ENCODE measurements at places on chromosomes 1 and 21. TPM values are rescaled to one million over a fixed set of nuclear protein-coding genes. Genes with fewer than 3 reads are reported as not detected.

DNA sequence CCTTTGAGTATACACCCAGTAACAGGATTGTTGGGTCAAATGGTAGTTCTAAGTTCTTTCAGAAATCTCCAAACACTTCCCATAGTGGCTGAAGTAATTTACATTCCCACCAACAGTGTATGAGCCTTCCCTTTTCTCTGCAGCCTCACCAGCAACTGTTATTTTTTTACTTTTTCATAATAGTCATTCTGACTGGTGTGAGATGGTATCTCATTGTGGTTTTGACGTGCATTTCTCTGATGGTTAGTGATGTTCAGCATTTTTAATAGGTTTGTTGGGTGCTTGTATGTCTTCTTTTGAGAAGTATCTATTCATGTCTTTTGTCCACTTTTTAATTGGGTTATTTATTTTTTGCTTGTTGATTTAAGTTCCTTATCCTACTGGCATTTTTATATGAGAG, 26.4 kb upstream of the LAMC1 start:
- DNase-seq, result no peak
- H3K4me1 ChIP-seq, result no peaks in the 10 kb centered on the region

- H3K27ac ChIP-seq, result no peak overlapping the region
- no peak for DNase-seq
- H3K4me1 ChIP-seq, result no peaks in the 10 kb centered on the region
Measured at GRCh38 chr1:105436589-105437259, 1619.8 kb upstream of the PRMT6 start.

DNA sequence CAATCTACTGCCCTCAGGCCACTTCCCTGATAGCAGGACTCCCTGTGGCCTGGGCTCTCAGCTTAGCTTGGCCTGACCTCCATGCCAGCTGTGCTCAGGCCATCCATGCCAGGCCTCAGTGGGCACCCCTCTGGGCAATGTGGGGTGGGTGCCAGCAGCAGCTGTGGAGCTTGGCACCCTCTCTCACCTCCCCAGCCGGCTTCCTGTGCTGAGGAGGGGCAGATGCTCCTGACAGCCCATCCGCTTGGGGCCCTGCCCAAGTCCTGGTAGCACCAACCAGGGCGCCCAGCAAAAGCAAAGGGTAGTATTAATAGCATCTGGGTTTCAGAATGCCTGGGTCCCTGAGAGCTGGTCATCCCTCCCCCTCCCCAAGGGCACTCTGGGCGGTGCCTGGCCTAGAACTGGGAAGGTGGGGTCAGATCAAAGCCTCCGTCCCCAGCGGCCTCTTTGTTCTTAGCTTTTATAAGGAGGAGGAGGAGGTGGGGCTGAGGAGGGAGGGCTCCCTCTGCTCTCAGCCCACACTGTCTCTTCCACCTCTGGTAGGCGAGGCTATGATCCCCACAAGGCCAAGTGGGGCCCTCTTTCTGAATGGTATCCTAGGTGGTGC, 6.1 kb downstream of the EFNA4 start:
- H3K4me3 ChIP-seq, result no peak overlapping the region
- peaks cover 5% of the 10 kb centered on the region for H3K4me1 ChIP-seq
- no peak for DNase-seq
- no peak overlapping the region for H3K27ac ChIP-seq

GRCh38 chr1:187167555-187167954, 338.8 kb downstream of the PLA2G4A start:
- no peaks in the 10 kb centered on the region for H3K4me1 ChIP-seq
- H3K4me3 ChIP-seq, result no peak overlapping the region
- H3K27me3 ChIP-seq, result no peaks in the 10 kb centered on the region
- no peak for DNase-seq

DNA sequence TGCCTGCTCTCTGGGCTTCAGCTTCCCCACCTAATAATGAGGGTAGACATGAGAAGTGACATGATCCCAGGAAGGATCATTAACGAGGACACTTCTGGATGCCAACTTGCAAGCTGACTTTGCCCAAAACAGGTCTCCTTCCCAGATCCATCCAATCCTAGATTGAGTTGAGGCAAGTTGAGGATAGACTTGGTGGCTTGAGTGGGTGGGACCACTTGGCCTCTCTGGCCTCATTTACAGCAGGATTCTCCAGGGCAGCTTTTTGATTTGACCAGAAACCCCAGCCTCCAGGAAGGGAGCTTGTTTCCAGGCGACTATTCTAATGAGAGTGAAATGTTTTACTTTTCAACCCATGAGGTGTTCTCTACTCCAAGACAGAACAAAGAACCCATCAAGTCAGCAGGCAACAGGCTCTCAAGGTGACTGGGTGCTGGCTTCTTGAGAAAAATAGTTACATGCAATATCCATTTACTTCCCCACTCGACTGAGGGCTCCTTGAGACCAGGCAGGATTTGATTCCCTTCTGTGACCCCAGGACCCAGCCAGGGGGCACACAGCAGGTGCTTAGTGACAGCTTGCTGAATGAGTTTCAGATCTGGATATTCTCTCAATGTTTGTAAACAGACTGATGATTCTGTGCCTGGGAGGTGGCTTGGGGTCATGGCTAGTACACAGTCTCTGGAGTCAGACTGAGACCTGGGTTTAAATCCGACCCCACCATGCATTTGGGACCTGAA, 128.2 kb downstream of the DMRTB1 start:
- H3K36me3 ChIP-seq, result no peaks in the 10 kb centered on the region
- no peaks in the 10 kb centered on the region for H3K27me3 ChIP-seq
- no peaks in the 10 kb centered on the region for H3K4me1 ChIP-seq
- H3K4me3 ChIP-seq, result no peak overlapping the region
- no peak overlapping the region for H3K27ac ChIP-seq
- DNase-seq, result no peak

- no peak for DNase-seq
- H3K27me3 ChIP-seq, result no peaks in the 10 kb centered on the region
- H3K36me3 ChIP-seq, result no peaks in the 10 kb centered on the region
- H3K27ac ChIP-seq, result no peak overlapping the region
Measured at GRCh38 chr1:31502926-31503511, 73.3 kb upstream of the TINAGL1 start.

GRCh38 chr1:39133340-39133684, 71.2 kb upstream of the MACF1 start:
- no peaks in the 10 kb centered on the region for H3K36me3 ChIP-seq
- H3K27ac ChIP-seq, result peak overlapping the region; percentile 71
- DNase-seq, result no peak
- peaks cover 6% of the 10 kb centered on the region for H3K4me1 ChIP-seq

GRCh38 chr1:201761871-201762270, 67.1 kb upstream of the IPO9 start:
- peak overlapping the region; percentile 30 for H3K27ac ChIP-seq
- H3K27me3 ChIP-seq, result no peaks in the 10 kb centered on the region
- no peaks in the 10 kb centered on the region for H3K36me3 ChIP-seq
- no peak for DNase-seq
- no peaks in the 10 kb centered on the region for H3K4me1 ChIP-seq
- H3K4me3 ChIP-seq, result no peak overlapping the region

- no peak overlapping the region for H3K4me3 ChIP-seq
- H3K27me3 ChIP-seq, result no peaks in the 10 kb centered on the region
- H3K4me1 ChIP-seq, result peaks cover 5% of the 10 kb centered on the region
- H3K36me3 ChIP-seq, result no peaks in the 10 kb centered on the region
- H3K27ac ChIP-seq, result peak overlapping the region; percentile 46
Measured at GRCh38 chr1:23403735-23404486, 20.6 kb downstream of the TCEA3 start.

DNA sequence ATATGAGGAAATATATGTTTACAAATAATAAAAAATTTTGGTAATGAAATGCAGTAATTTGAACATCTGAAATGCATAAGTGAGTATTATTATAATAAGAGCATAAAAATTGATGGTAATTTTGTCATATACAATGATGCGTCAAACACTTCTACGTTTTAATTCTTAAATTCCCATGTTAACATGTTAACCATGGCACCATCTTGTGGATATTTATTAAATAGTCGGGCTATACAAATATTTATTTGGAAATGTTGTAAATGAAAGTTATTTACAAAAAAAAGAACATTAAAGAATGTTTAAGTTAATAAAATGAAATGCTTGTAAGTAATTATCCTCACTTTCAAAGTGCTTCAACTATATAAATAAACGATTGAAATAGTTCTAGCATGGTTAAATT, 57.2 kb upstream of the C1orf185 start:
- H3K27ac ChIP-seq, result no peak overlapping the region
- H3K4me1 ChIP-seq, result no peaks in the 10 kb centered on the region
- no peak overlapping the region for H3K4me3 ChIP-seq
- H3K27me3 ChIP-seq, result no peaks in the 10 kb centered on the region
- DNase-seq, result no peak

DNA sequence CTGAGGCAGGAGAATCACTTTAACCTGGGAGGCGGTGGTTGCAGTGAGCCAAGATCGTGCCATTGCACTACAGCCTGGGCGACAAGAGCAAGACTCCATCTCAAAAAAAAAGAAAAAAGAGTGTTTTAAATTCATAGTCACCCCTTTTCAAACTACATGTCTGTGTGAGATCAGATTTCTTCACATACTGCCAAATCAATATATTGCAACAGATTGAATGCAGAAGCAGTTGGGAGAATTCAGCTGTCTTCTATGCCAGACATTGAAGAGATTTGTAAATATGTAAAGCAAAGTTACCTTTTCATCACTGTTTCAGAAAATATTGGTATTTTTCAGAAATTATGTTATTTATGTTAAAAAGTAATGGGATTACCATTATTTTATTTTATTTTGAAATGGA, 101.1 kb downstream of the TMEM200B start:
- H3K36me3 ChIP-seq, result no peaks in the 10 kb centered on the region
- no peak for DNase-seq
- no peak overlapping the region for H3K27ac ChIP-seq
- no peaks in the 10 kb centered on the region for H3K27me3 ChIP-seq

- no peaks in the 10 kb centered on the region for H3K4me1 ChIP-seq
- no peak for DNase-seq
- no peaks in the 10 kb centered on the region for H3K27me3 ChIP-seq
- H3K27ac ChIP-seq, result no peak overlapping the region
- no peaks in the 10 kb centered on the region for H3K36me3 ChIP-seq
Measured at GRCh38 chr1:225897595-225898514, 8.9 kb upstream of the LEFTY1 start.

DNA sequence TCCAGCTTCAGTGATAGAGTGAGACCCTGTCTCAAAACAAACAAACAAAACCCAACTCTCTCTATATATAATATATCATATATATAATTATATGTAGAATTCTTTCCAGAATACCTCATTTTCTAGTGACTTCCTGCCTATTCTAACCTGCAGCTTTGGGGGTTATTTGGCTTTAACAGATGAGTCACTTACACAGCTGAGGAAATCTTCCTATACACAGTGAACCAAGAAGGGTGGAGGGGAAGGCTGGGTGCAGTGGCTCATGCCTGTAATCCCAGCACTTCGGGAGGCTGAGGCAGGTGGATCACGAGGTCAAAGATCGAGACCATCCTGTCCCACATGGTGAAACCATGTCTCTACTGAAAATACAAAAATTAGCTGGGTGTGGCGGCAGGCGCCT, 9.2 kb downstream of the RAB29 start:
- no peaks in the 10 kb centered on the region for H3K36me3 ChIP-seq
- no peak overlapping the region for H3K27ac ChIP-seq
- no peak for DNase-seq
- no peaks in the 10 kb centered on the region for H3K27me3 ChIP-seq
- no peak overlapping the region for H3K4me3 ChIP-seq

DNA sequence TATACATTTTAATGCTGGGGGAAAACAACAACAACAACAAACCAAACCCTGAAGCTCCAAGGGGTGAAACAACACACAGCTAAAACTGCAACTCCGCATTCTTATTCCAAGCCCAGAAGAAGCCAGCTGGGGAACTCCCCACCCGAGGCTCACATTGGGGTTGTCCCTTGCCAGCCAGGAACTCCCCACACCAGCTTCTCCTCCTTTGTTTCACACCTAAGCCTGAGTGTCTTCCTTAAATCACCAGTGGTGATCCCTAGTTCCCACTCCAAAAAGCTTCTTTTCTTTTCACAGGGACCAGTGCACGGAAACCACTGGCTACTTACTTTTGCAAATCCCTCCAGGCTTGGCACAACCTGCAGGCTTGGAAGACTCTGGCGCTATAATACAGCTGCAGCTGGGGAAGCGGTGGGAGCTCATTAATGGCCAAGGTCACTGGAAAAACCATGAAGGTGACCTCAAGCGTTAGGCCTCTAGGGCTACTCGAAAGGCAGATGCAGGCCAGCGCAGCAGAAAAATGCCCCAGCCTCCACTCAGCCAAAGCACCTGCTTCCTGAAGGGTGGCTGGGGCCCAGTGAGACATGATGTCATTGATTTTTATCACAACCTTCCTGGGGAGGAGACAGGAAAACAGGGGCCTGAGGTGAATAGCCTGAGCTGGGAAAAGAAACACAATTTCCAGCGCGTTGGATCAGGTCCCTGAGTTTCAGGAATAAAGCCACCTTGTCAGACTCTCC, 40.1 kb downstream of the TLR5 start:
- no peaks in the 10 kb centered on the region for H3K27me3 ChIP-seq
- peak; percentile 47 for DNase-seq
- no peaks in the 10 kb centered on the region for H3K4me1 ChIP-seq
- H3K27ac ChIP-seq, result no peak overlapping the region
- H3K4me3 ChIP-seq, result no peak overlapping the region

DNA sequence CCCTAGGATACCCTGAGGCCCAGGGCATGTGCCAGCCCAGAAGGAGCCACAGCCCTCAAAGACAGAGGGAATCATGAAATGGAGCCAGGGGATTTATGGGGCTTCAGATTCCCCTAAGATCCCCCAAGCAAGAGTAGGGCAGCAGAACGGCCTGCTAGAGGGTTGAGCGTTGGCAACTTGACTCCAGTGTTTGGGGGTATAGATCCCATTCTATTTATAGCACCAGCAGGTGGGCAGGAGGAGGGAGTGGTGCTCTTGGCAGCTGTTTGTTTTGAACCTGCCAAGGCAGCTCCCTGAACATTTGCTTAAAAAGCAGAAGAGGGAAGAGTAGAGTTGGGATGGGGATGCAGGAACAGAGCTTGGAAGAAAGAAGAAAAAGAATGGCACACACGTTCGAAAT, 33.7 kb downstream of the GLUL start:
- no peak for DNase-seq
- H3K27ac ChIP-seq, result no peak overlapping the region
- no peaks in the 10 kb centered on the region for H3K4me1 ChIP-seq
- H3K27me3 ChIP-seq, result no peaks in the 10 kb centered on the region
- no peaks in the 10 kb centered on the region for H3K36me3 ChIP-seq

- no peaks in the 10 kb centered on the region for H3K4me1 ChIP-seq
- DNase-seq, result no peak
- no peak overlapping the region for H3K4me3 ChIP-seq
- H3K36me3 ChIP-seq, result no peaks in the 10 kb centered on the region
- no peaks in the 10 kb centered on the region for H3K27me3 ChIP-seq
Measured at GRCh38 chr1:186152227-186152619, 222.8 kb downstream of the TPR start.

DNA sequence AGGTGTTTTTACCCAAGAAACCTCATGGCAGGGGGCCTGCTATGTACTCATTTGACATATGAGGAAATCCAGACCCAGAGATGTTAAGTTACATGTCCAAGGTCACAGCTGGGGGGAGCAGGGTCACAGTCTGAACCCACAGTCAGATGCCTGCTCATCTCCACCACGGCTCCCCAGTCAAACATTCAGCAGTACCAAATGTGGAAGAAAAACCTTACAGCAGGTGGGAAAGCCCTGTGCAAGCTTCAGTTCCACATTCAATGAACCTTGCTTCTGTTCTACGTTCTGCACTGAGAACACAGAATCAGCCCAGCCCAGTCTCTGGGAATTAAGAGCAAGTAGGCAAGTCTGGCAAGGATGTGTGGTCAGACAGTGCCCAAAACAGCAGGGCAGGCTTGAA, 35.2 kb downstream of the LRP8 start:
- no peaks in the 10 kb centered on the region for H3K36me3 ChIP-seq
- H3K27me3 ChIP-seq, result no peaks in the 10 kb centered on the region
- no peak overlapping the region for H3K4me3 ChIP-seq
- DNase-seq, result no peak

The HENMT1 gene
- total RNA-seq, result 0.77 TPM

The ASTN1 gene
- total RNA-seq, result 0.29 TPM

The CRP gene
- total RNA-seq, result not detected

The TMEM269 gene
- total RNA-seq, result not detected

The RAB13 gene
- total RNA-seq, result 120 TPM

The PLA2G2F gene
- total RNA-seq, result not detected

All from uterus (tissue), 4 donors.